ENCODE measurements at places on chromosomes 4 and X. TPM values are rescaled to one million over a fixed set of nuclear protein-coding genes. Genes with fewer than 3 reads are reported as not detected.

DNA sequence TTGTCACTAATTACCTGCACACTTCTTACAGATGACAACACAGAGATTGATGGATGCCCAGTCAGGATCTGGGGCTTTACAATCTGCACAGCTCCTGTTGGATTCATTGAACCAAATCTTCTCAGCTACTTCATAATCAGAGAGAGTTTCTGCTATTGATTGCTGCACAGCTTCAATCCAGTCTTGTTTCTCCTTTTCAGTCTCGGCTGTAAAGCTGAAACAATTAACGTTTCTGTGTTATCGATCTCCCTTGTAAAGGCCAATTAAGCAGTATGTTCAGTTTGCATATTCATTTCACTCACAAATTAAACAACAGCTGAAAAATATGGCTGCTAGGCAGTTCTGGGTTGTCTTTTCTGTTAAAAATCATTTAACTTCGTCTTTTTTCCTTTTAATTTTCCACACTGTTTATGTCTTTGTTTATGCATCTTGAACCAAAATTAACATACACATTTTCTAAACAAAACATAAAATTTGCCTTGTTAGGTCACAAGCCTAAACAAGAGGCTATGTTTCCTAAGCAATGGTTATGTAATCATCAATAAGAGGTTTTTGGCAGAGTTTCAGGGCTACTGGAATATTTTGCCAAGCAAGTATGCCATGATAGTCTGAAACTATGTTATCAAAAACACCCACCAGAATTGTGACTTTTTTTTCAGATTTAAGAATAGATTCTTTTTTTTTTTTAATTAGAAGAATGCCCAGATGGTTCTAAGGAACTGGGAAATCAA, 79.2 kb downstream of the ARAP2 start:
- no peaks in the 10 kb centered on the region for H3K4me1 ChIP-seq
- DNase-seq = no peak
- no peak overlapping the region for H3K27ac ChIP-seq
- no peaks in the 10 kb centered on the region for H3K27me3 ChIP-seq

- no peaks in the 10 kb centered on the region for H3K36me3 ChIP-seq
- no peak for DNase-seq
- no peaks in the 10 kb centered on the region for H3K27me3 ChIP-seq
- H3K27ac ChIP-seq = no peak overlapping the region
- no peak overlapping the region for H3K4me3 ChIP-seq
- no peaks in the 10 kb centered on the region for H3K4me1 ChIP-seq
These were observed 426.9 kb upstream of the BOD1L1 start for GRCh38 chr4:14054391-14054790.

DNA sequence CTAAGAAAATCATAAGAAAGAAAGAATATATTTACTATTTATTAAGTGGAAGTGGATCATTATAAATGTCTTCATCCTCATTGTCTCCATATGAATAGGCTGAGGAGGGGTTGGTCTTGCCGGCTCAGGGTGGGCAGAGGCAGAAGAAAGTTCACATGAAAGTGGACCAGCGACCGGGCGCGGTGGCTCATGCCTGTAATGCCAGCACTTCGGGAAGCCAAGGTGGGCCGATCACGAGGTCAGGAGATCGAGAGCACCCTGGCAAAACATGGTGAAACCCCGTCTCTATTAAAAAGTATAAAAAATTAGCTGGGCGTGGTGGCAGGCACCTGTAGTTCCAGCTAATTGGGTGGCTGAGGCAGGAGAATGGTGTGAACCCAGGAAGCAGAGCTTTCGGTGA, 1145.4 kb downstream of the STIM2 start:
- no peaks in the 10 kb centered on the region for H3K4me1 ChIP-seq
- H3K4me3 ChIP-seq = no peak overlapping the region
- no peak for DNase-seq
- H3K27ac ChIP-seq = no peak overlapping the region
- no peaks in the 10 kb centered on the region for H3K27me3 ChIP-seq

- H3K27ac ChIP-seq = no peak overlapping the region
- no peaks in the 10 kb centered on the region for H3K36me3 ChIP-seq
- DNase-seq = no peak
- H3K4me1 ChIP-seq = peaks cover 7% of the 10 kb centered on the region
- H3K27me3 ChIP-seq = no peaks in the 10 kb centered on the region
These were observed 13.2 kb upstream of the CAPN6 start for GRCh38 chrX:111283446-111283845.

Gene HHIP
- 0.66 TPM for total RNA-seq

- no peaks in the 10 kb centered on the region for H3K27me3 ChIP-seq
- no peak for DNase-seq
- no peaks in the 10 kb centered on the region for H3K4me1 ChIP-seq
- no peak overlapping the region for H3K27ac ChIP-seq
These were observed 903.8 kb downstream of the STIM2 start for GRCh38 chr4:27764526-27764837.

- peaks cover 49% of the 10 kb centered on the region for H3K4me1 ChIP-seq
- H3K4me3 ChIP-seq = no peak overlapping the region
- H3K27ac ChIP-seq = peak overlapping the region; percentile 55
- no peaks in the 10 kb centered on the region for H3K27me3 ChIP-seq
- no peaks in the 10 kb centered on the region for H3K36me3 ChIP-seq
- peak; percentile 50 for DNase-seq
These were observed 13.3 kb upstream of the FAM47E start for GRCh38 chr4:76238236-76238635.

Gene ARMCX4
- 6.6 TPM for total RNA-seq

- peaks cover 50% of the 10 kb centered on the region for H3K4me1 ChIP-seq
- H3K36me3 ChIP-seq = no peaks in the 10 kb centered on the region
- H3K27ac ChIP-seq = no peak overlapping the region
- no peak for DNase-seq
- no peaks in the 10 kb centered on the region for H3K27me3 ChIP-seq
These were observed 21.1 kb downstream of the FHIP1A start for GRCh38 chr4:151429957-151430570.

DNA sequence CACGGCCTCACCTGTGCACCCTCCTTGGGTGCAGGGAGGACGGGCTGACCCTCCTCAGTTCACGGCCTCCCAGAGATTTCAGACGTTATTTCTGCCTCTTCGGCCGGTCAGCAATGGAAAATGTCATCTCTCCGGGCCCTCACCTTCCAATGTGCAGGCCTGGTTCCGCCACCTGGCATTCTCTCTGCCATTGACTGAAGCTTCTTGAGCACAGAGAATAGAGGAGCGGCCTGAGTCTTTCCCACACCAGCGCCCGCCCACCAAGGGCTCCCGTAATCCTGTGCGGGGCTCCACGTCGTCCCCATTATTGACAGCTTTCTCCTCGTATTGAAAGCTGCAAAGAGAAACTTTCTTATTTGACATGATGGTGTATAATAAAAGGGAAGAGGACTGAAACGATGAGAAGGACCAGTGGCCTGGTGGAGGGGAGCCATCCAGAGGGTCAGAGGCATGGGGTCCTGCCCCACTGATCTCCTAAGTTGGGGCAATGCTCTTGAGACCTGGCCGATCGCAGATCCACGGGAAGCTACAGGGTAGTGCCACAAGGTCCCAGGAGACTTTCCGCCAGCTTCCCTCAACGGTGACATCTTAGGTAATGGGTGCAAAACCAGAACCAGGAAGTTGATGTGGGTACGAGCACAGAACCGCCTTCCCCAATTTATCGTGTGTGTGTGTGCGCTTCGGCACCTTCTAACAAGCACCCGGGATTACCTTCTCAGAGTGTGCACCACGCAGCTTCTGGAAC, 20.6 kb downstream of the HTRA3 start:
- no peak for DNase-seq
- H3K4me1 ChIP-seq = no peaks in the 10 kb centered on the region
- H3K27ac ChIP-seq = no peak overlapping the region
- H3K4me3 ChIP-seq = no peak overlapping the region
- H3K36me3 ChIP-seq = no peaks in the 10 kb centered on the region

Gene CCDC160
- total RNA-seq = not detected

- H3K36me3 ChIP-seq = no peaks in the 10 kb centered on the region
- H3K4me1 ChIP-seq = no peaks in the 10 kb centered on the region
- H3K27me3 ChIP-seq = no peaks in the 10 kb centered on the region
These were observed 407.5 kb downstream of the GALNTL6 start for GRCh38 chr4:172220679-172221078.

DNA sequence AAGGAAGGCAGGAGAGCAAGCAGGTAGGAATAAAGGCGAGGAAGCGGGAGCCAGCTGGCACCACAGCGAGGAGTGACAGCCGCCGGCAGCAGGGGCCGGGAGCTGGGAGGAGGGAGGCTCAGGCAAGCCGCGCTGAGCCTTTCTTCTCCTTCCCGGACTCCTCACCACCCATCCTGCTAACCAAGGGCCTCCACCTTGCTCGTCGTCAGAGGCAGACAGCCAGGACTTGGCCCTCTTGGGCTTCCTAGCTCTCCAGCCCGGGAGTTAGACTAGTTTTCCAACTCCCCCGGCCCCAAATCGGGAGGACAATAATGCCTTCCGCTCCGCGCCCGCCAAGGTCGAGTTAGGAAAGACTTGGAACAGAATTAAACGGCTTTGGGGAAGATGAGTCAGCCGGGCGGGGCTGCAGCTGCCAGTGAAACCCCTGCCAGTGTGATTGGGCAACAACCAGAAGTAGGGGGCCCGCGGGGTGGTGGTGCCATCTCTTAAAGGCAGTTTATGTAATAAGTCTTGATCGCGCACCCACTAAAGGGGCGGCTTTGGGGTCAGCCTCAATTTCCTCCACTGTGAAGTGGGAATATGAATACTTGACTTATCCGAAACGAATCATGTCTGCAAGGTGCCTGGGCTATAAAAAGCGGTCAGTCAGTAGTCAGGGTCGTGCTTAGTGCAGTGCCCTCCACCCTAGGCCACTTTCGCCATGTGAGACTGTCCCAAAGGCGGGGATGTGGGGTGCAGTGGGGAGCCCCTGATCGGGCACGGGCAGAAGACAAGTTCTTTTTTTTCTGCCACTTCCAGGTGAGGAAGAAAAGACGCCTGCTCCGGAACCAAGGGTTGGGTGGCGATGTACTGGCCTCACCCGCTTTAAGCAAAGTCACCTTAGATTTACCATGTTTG, 6.7 kb upstream of the HSD17B10 start:
- H3K36me3 ChIP-seq = no peaks in the 10 kb centered on the region
- peaks cover 22% of the 10 kb centered on the region for H3K4me1 ChIP-seq
- no peaks in the 10 kb centered on the region for H3K27me3 ChIP-seq
- H3K4me3 ChIP-seq = no peak overlapping the region

GRCh38 chr4:72286185-72286584, 254.4 kb downstream of the NPFFR2 start:
- H3K4me3 ChIP-seq = no peak overlapping the region
- H3K4me1 ChIP-seq = no peaks in the 10 kb centered on the region
- H3K27ac ChIP-seq = no peak overlapping the region
- no peaks in the 10 kb centered on the region for H3K36me3 ChIP-seq
- H3K27me3 ChIP-seq = no peaks in the 10 kb centered on the region

DNA sequence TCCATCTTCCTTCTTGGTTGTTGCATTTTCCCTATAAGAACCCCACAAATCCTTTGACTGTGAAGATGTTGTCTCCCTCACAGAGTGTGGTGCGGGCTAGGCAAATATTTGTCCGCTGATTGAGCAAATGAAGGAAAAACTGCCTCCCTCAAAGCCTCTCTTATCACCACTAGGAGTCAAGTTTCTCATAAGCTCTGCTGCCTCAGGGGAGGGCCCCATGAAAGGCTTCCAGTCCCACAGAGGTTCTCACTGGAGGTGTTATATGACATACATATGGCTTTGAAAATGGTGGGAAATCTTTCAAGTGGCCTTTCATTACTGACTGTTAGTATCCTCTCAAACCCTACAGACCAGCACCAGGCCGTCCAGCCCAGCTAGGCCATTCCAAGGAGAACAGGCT, 9.3 kb downstream of the VGLL1 start:
- H3K4me3 ChIP-seq = no peak overlapping the region
- DNase-seq = no peak
- H3K36me3 ChIP-seq = no peaks in the 10 kb centered on the region
- no peaks in the 10 kb centered on the region for H3K4me1 ChIP-seq
- H3K27me3 ChIP-seq = no peaks in the 10 kb centered on the region
